Fibroblast of skin of left biceps (primary cell): ENCODE measurements at places on chromosomes 16 and 17.

GRCh38 chr17:41377546-41377945, 4.6 kb downstream of the KRT34 start:
- no peak for DNase-seq

DNA sequence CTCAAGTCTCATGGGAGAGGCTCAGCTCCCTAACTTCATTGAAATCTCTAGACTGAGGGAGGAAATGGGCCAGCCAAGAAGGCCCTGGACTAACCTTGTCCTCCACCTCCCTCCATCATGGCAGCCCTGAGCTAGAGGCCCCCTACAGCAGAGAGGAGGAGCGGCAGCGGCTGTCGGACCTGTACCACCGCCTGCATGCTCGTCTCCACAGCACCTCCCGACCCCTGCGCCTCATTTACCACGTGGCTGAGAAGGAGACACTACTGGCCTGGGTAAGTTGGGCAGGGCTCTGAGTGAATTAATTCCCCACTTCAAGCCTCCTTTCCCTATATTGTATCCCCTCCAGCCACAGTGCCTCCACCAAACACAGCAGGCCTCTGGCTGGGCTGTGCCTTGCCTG, 3.8 kb upstream of the SYCE1L start:
- DNase-seq = no peak

DNA sequence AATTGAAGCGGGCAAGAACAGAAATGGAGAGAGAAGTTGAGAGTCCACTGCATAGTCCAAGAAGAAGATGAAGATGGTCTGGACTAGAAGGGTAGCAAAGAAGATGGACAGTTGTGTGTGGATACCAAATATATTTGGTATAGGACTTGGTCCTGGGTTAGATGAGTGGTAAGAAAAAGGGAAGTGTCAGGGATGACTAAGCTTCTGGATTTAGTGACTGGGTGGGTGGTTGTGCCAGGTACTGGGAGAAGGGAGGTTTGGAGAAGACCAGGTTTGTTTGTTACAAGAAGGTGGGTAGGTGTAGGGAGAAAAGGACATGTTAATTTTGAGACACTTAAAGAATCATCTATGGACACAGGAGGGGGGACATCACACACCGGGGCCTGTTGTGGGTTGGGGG, 5.4 kb downstream of the VMP1 start:
- DNase-seq = no peak

DNA sequence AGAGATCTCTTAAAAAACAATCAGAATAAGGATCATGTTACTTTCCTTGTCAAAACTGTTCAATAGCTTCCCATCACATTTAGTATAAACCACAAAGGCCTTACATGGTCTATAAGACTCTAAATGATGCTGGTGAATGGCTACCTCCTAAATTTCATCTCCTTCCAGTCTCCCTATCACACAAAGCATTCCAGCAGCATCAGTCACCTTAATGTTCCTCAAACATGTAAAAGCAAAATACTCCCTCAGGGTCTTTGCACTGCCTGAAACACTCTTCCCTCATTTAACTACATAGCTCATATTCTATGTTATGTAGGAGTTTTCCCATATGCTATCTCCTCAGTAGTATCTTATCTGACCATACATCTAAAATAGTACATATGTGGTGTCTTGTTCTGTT, 53.5 kb upstream of the INTS2 start:
- no peak for DNase-seq

- DNase-seq = no peak
These were observed 23.2 kb downstream of the ZNF213 start for GRCh38 chr16:3158026-3158509.

GRCh38 chr16:3086596-3087242, 12.4 kb downstream of the ZSCAN10 start:
- DNase-seq = no peak

DNA sequence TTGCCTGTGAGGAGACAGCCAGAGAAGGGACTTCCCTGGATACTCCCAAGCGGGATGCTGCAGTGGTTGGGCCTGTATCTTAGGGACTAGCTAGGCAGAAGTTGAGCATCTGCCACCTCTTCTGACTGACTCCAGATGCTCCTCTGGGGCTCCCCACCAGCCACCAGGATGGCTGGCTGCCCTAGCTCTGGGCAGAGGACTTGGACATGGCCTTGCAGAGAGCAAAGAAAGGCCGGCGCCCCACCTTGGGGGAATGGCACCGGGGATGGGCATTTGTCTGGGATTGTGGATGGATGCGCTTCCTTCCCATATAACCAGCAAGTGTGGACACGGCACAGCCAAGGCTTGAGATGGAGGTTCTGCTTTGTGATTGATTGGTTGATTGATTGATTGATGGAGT, 69.0 kb downstream of the OR1D5 start:
- no peak for DNase-seq

DNA sequence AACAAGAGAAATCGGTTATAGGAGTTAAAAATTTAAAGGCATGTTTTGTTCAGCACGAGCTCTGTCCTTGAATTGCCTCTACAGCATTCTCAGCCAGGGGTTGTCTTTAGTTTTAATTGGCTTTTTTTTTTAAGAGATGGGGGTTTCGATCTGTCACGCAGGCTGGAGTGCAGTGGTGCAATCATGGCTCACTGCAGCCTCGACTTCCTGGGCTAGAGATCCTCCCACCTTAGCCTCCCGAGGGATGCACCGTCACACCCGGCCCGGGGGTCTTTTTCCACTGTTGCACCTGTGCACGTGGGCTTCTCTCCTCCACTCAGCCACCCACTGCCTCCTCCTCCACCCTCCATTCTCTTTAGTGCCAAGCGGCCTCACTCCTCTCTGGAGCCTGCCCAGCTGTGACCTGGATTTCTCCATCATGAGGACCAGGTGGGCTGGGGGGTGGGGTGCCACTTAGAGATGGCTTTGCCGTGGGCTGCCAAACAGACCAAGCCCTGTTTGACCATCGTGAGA, 106.8 kb upstream of the SEC14L1 start:
- no peak for DNase-seq

DNA sequence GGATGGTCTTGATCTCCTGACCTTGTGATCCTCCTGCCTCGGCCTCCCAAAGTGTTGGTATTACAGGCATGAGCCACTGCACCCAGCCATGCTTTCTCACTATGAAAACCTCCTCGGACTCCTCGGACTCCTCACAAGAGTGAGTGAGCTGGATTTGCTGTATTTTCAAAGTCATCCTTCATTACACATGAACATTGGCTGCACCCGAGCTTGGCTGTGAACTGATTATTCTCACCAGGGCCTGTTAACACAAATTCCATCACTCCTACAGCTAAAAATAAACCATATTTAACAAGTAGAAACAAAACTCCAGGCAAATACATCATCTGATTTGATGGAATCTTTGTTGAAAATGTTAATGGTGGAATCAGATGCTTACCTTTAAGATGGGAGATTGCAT, 50.3 kb downstream of the PITPNC1 start:
- no peak for DNase-seq

DNA sequence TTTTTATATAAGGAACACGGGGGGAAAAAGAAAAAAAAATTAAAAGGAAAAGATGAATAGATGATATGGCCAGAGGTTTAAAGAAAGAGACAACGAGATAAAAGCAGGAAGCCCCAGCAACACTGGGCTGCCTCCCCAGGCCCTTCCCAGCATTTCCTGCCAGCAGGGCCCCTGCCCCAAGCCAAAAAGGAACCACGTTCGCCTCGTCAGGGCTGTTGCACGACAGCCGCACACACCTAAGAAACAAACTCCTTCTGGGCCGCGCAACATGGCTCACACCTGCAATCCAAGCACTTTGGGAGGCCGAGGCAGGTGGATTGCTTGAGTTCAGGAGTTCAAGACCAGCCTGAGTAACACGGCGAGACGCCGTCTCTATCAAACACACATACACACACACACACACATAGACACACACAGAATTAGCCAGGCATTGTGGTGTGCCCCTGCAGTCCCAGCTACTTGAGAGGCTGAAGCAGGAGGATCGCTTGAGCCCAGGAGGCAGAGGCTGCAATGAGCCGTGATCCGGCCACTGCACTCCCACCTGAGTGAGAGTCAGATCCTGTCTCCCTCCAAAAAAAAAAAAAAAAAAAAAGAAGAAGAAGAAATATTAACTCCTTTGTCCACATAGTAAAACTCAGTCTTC, 83.0 kb downstream of the ANKRD11 start:
- no peak for DNase-seq

DNA sequence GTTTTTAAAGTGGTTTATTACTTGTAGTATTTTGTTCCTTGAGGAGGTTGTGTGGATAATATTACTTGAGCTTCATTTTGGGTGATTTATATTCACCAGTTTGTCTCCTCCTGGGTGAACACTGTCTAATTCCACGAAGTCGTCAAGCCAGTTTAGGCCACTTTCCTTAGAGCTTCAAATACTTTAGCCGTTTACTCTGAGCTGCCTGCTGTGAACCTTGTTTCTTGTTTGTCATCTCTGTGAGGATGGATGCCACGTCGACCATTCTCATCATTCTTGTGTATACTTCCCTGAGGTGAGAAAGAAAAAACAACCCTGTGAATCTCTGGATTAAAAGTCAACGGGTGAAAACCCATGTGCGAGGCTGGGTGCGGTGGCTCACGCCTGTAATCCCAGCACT, 9.0 kb downstream of the KRT24 start:
- no peak for DNase-seq
